Right lobe of liver (tissue), 6 donors: ENCODE measurements at places on chromosomes 3 and 15. TPM values are rescaled to one million over a fixed set of nuclear protein-coding genes. Genes with fewer than 3 reads are reported as not detected.

DNA sequence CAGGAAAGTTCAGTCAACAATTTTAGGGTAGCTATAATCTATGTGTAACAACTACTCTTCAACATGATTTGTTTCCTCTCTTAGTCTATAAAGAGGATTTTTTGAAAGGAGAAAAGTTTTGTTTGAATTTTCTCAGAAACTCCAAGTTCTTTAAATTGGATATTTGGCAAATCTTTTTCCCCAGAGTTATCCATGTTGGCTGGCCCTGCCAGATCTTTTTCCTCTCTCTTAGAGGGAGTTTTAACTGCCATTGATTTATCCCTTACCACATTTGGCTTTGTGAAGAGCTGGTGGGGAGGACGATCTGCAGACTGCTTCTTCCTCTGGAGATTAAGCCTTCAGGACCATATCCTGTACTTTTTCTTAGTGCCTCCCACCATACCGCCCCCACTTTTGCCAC is 64.9 kb upstream of the ROPN1 start:
- DNase-seq, result no peak

GRCh38 chr3:48129921-48130320 is 58.3 kb downstream of the CDC25A start:
- DNase-seq, result no peak

DNA sequence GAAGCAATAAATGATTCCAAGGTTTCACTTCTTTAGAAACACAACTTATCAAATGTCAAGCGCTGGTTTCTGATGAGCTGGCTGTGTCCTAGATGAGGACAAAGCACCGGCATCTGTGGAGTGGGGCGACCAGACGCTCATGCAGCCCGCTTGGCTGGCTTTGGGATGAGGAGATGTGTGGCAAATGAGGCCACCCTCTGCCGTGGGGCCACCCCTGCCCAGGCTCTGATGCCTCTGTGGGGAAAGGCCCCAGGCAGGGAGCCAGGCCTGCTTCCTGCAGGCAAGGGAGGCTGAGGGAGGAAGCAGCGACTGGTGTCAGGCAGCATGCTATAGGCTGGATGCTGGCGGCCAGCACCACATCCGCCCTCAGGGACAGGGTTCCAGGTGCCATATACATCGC is 102.9 kb downstream of the HERC2 start:
- DNase-seq, result no peak

GRCh38 chr3:64345371-64345770 is 120.1 kb upstream of the PRICKLE2 start:
- no peak for DNase-seq

- no peak for DNase-seq
Measured at GRCh38 chr3:102361101-102361500, 73.7 kb upstream of the ZPLD1 start.

DNA sequence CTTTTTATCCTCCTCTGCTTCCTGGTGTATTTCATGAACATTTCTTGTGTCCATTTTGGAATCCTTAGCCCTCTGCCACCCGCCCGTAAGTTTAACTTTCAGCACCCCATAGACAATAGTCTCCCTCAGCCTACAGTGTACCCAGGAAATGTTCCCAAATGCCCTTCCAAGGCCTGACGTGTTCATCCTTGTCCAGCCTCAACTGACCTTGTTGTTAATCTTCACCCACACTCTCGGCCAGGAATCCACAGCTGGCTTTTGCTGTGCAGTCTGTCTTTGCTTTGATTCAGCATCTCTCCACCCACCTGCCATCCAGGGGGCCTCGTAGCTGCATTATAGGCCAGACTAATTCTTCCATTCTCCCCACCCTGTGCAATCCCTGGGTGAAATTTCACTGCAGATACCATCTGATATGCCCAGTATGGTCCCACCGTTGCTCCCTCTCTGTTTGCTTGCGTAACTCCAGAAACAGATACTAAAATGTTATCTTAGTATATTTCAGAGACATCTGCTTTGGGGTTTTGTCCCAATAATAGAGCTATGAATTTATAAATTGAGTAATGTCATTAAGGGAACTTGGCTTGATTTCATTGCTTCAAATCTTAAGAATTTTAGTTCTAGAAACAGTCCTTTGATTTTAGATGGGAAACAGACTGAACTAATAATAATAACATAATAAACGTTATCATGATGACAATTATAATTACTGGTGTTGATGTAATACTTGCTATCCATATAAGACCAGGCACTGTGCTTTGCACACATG is 16.6 kb downstream of the GUCA1C start:
- no peak for DNase-seq

- no peak for DNase-seq
Measured at GRCh38 chr3:117063930-117064329, 354.4 kb downstream of the TUSC7 start.

The HEXA gene
- total RNA-seq, result 55.9 TPM
